ENCODE measurements at places on chromosomes 2 and 18.

DNA sequence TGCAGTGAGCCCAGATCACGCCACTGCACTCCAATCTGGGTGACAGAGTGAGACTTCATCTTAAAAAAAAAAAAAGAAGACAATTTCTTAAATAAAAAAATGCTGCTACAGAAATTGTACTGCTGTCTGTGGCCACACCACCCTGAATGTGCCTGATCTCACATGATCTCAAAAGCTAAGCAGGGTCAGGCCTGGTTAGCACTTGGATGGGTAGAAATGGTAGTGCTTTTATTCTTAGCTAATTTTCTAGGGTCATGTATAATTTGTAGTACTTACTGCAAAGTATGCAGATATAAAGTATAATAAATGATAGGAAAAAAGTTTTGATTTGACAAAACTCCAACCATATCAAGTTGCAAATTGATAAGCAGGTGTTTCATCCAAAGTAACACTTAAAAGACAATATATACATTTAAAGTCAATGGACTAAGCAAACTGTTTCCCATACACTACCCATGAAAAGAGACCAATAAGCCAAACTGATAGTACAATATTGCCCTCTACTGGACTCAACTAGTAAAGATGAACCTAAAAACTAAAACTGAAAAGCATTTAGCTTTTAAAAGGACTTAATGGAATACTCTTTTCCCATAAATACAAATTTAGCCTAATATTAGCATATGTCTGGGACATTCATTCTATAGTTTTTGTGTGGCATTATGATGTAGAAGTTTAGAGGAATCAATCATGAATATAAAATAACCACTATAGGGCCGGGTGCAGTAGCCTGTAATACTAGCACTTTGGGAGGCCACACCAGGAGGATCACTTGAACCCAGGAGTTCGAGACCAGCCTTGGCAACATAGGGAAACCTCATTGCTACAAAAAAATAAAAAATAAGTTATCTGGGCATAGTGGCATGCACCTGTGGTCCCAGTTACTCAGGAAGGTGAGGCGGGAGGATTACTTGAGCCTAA is 18.6 kb upstream of the PEX13 start:
- DNase-seq: peak; percentile 62

GRCh38 chr2:241558532-241559322 is at the start of gene BOK:
Gene BOK (plus strand): TSS chr2:241558745. CDS start chr2:241559484, 739 bp downstream.
- DNase-seq: peak; percentile 73

GRCh38 chr2:7119132-7119835 is 202.1 kb downstream of the RNF144A start:
- DNase-seq: no peak

DNA sequence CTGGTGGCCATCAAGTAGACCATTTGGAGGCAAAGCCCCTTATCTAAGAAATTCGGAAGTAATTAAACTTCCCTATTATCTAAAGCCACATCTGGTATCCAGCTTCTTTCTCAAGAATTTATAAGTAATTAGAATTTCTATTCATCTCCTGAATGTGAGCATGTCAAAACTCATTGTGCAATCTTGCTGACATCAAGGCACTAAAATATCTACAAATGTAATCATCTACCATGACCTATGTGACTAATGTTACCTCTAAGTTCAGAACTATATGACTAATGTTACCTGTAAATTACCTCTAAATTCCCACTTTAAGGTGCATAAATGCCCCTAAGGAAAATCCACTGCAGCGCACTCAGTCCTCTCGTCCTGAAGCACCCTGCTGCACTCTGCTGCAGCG is 773.0 kb downstream of the CPS1 start:
- DNase-seq: no peak

- DNase-seq: no peak
Measured at GRCh38 chr2:46780411-46780800, 135.2 kb downstream of the MCFD2 start.

DNA sequence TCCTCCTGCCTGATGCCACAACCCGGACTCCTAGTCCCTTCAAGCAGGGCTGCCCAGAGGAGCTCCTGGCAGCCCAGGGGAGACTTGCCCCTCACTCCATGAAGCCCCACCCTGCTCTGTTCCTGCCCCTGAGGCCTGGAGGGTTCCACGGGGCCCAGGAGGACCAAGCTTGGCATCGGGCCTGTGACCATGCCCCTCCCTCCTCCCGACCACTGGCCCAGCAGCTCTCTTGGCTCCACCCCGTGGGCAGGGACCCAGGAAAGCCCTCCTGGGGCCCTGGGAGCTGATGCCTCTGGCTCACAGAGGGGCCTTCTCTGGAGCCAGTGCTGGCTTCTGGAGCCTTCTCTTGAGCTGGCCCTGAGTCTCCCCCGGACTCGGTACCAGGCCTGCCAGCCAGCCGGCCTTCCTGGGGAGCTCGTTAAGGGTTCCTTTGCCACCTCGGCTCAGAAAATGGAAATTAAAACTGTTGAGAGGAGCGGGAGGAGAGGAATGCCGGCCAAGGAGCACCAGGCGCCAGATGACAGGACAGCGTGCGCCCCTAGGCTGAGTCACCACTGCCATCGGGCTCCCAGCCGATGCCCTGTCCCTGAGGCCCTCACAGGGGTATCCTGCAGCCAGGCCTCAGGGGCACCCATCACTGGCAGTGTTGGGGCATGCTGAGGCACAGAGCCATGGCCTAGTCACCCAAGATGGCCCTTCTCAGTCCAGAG is 40.6 kb upstream of the SNED1 start:
- DNase-seq: peak; percentile 33

- DNase-seq: no peak
Measured at GRCh38 chr2:202056611-202057010, 16.4 kb upstream of the KIAA2012 start.

DNA sequence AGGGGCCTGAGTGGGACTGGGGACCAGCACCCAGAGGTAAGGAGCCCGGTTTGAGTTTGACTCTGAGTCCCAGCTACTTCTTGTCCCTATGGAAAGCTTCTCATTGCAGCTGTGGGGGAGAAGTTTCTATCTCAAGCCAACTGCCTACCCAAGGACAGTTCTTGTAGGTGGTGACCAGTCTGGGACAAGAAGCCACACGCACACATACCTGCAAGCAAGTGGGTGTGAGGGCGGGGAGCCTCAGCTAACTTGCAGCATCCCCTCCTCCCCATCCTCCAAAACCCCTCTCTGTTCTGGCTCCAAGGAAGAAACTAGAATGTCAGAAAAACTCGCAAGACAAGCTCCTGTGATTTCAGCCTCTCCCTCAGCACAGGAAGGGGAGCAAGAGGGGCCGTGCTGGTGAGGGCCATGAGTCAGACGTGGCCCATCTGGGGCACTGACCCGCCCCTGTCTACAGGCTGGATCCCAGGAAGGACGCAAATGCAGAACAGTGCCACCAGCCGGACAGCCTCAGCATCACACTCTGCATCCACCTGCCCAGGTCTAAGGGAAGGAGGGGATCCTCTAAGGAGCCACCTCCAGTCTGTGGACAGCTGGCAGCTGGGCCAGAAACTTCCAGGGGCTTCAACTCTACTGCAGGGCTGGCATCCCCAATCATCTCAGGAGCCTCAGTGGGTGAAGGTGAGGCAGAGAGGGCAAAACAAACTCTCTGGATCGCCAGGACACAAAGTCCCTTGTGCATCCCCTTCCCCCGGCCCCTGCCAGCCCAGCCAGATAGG is 103.4 kb downstream of the TNS1 start:
- peak; percentile 86 for DNase-seq

GRCh38 chr2:144704709-144705095 is 184.8 kb upstream of the ZEB2 start:
- no peak for DNase-seq

DNA sequence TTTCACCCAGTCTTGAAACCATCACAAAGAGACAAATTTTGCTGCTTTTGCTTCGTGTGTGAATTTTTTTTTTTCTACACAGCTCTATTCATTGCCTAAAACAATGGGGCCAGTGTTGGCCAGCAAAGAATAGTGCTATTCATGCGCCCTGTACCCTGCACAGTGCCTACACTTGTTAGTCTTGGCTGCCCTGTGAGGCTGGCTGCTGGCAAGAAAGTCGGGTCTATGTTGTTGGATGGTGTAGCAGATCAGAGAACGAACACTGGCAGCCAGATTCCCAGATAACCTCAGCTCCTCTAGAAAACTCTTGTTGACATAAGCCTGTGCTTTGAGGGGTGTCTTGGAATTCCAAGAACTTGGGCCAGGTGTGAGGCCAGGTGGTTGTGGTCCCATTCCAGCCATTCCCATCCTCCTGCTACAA is 455.7 kb upstream of the TCF4 start:
- DNase-seq: no peak

GRCh38 chr2:36711741-36712314 is 15.3 kb downstream of the VIT start:
- DNase-seq: no peak

GRCh38 chr18:11521853-11522252 is 87.5 kb upstream of the SLC35G4 start:
- DNase-seq: no peak

- DNase-seq: no peak
Measured at GRCh38 chr2:157876786-157877138, 632 bp upstream of the ACVR1 start.

GRCh38 chr2:98172150-98172765 is 85.3 kb downstream of the VWA3B start:
- DNase-seq: no peak

GRCh38 chr2:218030409-218031195 is 27.8 kb upstream of the TNS1 start:
- DNase-seq: no peak

DNA sequence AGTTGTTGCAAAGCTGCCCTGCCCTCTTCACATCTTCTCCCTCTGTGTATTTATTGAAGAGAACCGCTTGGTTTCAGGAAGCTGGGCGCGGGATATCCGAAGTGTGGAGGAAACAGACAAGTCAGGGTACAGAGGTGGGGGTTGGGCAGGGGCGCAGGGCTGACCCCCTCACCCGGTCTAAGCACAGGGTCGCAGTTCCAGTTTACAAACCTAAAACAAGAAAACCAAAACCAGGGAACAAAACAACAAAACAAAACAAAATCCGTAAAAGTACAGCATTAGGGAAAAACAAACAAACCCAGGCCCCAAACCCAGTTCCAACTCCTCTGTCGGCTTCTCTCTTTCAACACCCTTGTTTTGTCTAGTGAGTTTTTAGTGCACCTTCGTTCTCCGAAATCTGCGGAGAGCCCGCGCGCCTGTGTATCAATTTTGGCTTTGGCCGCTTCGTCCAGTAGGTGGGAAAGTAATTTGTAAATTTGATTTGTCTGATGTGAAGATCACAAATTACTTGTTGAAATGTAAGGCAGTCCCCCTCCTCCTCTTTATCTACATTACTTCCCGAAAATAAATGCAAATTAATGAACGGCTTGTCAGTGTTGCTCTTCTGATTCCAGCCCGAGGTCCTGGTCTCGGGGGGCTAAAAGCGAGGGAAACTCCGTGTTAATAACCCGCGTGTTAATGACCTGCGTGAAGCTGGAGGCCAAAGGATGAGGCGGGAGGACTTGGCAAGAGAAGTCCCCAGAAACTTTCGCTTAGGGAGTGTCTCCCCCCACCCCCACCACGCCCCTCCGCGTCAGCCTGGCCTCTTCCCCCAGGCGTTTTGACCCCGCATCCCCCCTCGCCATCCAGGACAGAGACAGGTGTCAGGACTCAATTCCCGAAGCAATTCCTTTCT is 6.9 kb downstream of the OTX1 start:
- no peak for DNase-seq

DNA sequence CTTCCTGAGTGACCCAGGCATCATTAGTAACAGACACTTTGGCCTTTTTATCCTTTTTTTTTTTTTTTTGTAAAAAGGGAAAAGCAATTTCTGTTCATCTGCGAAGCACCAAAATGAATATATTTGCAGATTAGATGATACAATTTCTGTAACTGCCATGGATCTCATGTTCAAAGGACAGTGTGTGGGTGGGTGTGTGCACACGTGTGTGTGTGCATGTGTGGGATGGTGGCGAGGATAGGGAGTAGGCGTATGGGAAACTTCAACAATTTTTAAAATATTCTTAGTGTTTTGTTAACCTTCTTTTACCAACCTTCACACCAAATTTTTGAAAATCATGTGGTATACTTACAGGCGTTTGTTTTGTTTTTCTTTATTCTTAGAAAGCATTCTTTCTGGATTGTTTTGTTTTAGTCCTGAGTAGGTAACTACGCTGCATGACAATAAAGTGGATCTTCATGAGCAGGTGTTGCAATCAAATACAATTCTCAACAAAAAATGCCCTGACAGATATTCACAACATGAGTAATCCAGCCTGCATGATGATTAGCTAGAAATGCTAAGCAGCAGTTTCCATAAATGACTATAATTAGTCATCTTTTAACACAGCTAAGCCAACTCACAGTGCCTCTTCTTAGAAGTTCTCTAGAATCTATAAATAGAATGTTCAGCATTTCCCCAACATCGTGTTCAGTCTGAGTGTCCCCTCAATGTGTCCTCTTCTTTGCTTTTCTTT is 53.5 kb upstream of the RMDN2 start:
- no peak for DNase-seq

DNA sequence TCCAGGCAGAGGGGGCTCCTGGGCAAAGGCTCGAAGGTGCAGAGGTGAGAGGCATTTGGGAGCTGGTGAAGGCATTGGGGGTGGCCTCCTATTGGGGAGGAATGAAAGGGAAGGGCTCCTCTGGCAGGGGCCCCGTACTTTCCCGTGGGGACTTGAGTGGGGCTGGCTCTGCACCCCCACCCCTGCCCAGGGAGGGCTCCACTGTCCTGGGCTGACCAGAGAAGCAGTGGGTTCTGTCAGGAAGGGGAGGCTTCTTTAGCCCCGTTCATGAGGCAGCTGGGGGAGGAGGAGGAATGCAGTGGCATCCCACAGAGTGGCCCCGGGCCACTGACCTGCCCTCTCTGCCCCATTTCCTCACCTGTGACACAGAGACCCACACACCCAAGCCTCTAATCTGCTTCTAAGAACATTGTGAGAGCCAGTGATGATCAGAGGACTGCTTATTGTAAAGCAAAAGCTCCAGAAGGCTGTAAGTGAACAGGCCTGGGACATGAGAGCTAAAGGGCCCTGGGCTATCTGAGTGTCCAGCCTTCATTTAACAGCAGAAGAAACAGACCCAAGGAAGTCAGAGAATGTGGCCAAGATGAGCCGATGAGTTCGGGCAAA is 38.6 kb upstream of the GPAT2 start:
- DNase-seq: no peak

GRCh38 chr2:26583381-26583911 is 57.7 kb downstream of the CIB4 start:
- no peak for DNase-seq

DNA sequence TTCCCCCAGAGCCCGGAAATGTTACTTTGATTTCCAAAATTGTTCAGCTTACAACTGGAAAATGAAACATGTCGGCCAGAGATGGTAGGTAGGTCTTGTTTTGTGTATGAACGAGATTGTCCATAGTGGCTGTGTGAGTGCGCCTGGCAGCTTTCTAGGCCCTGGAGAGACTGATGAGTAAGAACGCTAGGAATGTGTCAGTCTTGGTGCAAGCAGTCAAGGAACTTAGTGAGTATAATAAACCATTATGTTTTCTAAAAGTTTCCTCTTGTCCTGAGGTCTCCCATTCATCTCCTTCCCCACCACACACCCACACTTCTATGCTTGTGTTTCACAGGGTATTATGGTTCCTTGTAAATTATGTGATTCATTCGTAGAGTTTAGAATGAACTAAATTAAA is 234.2 kb downstream of the CDH2 start:
- no peak for DNase-seq

DNA sequence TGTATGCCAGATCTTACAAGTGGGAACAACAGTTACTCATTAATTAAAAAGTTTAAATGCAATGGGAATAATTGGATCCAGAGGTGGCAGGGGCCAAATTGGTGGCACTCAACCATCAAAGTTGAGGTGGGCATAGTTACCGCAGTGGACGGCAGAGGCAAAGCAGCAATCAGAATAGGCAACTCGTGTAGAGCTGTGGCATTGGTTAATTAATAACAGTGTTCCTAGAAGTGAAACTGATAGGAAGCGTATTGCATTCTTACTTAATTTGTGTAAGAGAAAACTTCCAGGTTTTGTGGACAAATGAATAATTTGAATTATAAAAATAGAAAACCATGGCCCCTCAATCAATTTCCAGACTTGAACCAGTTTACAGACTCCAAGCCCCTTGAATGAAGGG is 1068.2 kb upstream of the ACVR2A start:
- DNase-seq: no peak
